Esophagus mucosa (tissue), 1 donor: ENCODE measurements at places on chromosomes 2 and 18. TPM values are rescaled to one million over a fixed set of nuclear protein-coding genes. Genes with fewer than 3 reads are reported as not detected.

The ELOA2 gene
- not detected for total RNA-seq

The GREB1L gene
- not detected for total RNA-seq

The RFTN2 gene
- total RNA-seq: 1.5 TPM

The ANKRD30BL gene
- total RNA-seq: not detected
